Right lung (tissue), 10 donors: ENCODE measurements at places on chromosomes 3 and 15. TPM values are rescaled to one million over a fixed set of nuclear protein-coding genes. Genes with fewer than 3 reads are reported as not detected.

DNA sequence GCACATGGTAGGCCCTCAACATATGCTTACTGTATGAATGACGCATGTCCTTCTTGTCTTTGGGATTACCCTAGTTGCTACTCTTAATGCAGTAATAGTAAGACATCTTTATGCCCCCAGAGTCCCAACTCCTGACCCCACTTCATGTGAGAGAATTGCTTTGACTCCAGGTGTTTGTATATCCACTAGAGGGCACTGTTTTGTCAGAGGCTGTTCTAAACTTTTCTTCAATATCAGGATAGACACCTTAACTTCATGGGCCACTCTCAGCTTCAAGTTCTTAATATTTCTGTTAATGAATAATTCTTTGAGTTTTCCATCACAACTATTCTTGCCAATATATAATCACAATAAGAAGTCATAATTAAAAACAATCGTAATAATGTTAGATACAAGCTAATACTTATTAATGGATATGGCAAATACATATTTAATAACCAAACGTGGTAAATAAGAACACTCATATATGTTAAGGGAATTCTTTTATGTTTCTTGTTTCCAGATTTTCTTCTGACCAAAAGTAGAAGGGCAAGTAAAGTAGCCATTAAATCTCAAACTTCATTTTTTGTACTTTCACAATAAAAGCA, 337.2 kb upstream of the DNAJC19 start:
- DNase-seq = peak; percentile 9

GRCh38 chr15:94026458-94027304, 204.7 kb upstream of the MCTP2 start:
- DNase-seq = no peak

- DNase-seq = no peak
Observed at GRCh38 chr3:66377800-66378199, 123.0 kb downstream of the LRIG1 start.

- no peak for DNase-seq
Observed at GRCh38 chr3:13104511-13104910, 31.3 kb upstream of the IQSEC1 start.

DNA sequence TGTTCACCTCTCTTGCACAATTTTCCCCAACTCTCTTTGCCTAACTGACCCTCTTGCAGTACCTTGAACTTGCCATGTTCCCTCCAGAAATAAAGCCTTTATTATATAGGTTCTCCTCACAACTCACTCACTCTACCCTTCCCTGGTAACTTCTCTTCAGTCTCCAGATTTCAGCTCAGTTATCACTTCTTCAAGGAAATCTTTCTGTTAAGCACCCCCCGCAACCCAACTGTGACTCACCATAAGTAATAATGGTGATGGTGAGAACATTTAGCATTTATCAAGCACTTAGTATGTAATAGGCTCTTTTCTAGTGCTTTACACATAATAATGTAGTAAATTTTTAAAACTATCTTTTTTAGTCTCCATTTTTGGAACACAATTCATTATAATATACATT, 8.1 kb upstream of the OR5K1 start:
- DNase-seq = no peak

DNA sequence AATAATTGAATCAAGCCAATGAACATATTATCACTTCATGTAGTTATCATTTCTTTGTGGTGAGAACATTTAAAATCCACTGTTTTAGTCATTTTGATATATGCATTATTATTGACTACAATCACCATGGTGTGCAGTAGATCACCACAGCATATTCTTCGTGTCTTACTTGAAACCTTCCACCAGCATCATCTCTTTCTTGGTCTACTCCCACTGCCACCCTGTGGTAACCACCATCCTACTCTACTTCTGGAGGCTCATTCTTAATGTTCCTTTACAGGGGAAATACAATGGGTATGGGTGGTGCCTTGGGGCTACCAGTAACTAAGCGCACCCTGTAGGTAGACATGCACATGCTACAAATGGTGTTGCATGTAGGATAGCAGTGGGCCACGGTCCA, 25.4 kb downstream of the PXK start:
- no peak for DNase-seq

- no peak for DNase-seq
Observed at GRCh38 chr15:80931721-80932512, 57.7 kb downstream of the MESD start.

DNA sequence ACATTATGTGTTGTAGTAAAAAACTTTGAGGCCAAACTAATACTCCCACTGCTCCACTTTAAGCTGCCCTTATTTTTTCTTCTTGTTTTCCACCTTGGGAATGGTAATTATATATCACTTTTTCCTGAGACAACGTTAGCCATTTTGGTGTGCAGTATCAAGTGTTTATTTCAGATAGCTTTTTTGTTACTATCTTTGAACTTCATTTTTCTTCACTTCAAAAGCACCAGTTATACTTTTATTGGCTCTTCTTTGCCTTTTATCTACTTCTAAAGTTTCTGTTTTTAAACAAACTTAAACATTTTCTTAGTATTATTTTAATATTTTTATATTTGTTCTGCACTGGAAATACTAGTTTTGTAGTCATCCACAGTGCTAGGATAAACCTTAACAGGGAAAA, 6.5 kb downstream of the TOPAZ1 start:
- DNase-seq = no peak

Gene RETNLB
- not detected for polyA plus RNA-seq

Gene PLA2G4D
- polyA plus RNA-seq = 0.16 TPM

Gene DISP2
- polyA plus RNA-seq = 2.4 TPM

Gene C3orf70
- polyA plus RNA-seq = 4.3 TPM
